ENCODE measurements at places on chromosomes 6 and 20. TPM values are rescaled to one million over a fixed set of nuclear protein-coding genes. Genes with fewer than 3 reads are reported as not detected.

FAM209B gene
- total RNA-seq, result not detected

MCHR2 gene
- total RNA-seq, result not detected

DZANK1 gene
- total RNA-seq, result 4.4 TPM

LAMP5 gene
- total RNA-seq, result not detected

NOTCH4 gene
- total RNA-seq, result 1.5 TPM

CYB5R4 gene
- 22.7 TPM for total RNA-seq

GRCh38 chr20:33450867-33451266 lies 7.3 kb upstream of the SNTA1 start:
- peak; percentile 81 for DNase-seq

DNA sequence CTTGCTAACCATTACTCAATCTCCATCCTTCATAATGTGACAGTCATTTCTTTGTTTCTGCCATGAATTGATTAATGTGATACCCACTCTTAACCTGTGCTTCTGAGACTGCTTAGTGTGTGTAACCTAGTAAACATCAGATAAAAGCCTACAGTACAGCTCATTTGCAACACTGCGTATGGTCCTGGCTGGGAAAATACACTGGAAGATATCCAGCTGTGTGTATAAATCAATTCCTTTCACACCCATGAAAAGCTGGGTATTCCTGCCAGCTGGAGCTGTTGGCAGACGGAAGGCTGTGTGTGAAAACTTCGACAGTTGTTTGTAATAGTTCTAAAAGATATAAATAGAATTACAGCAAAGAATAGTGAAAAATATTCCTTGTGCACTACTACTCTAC lies 509.2 kb downstream of the FRK start:
- DNase-seq, result no peak

DNA sequence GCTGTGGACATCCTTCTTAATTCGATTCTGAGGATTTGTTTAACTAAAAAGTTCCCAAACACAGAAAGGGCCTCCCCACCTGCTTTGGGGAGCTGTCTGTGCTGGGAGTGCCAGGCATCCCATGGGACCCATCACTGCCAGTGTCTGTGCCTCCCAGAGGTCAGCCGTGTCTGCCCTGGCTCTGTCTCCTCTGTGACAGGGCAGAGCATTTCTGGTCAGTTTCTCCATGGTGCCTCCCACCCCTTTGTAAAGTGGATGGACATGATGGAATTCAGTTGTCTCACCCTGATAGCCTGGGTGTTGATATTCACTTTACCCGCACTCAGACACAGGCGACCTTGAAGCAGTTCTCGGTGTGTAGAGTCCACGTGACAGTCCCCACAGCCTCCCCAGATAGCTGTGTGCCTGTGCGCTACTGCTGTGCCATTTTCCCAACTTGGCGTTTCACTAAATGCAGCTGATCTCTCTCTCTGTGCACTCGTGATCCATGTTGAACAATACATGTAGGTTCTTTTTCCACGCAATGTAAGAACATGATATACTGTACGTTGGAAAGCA lies 70.5 kb downstream of the CDS2 start:
- DNase-seq, result no peak

- DNase-seq, result peak; percentile 64
Measured at GRCh38 chr6:36266913-36267644, 2.8 kb upstream of the PNPLA1 start.

GRCh38 chr6:2866171-2866846 lies 24.6 kb upstream of the SERPINB1 start:
- DNase-seq, result no peak

- no peak for DNase-seq
Measured at GRCh38 chr6:16816891-16817290, 55.6 kb upstream of the ATXN1 start.

- DNase-seq, result peak; percentile 22
Measured at GRCh38 chr6:108260126-108260808, 573 bp downstream of the SNX3 start.

DNA sequence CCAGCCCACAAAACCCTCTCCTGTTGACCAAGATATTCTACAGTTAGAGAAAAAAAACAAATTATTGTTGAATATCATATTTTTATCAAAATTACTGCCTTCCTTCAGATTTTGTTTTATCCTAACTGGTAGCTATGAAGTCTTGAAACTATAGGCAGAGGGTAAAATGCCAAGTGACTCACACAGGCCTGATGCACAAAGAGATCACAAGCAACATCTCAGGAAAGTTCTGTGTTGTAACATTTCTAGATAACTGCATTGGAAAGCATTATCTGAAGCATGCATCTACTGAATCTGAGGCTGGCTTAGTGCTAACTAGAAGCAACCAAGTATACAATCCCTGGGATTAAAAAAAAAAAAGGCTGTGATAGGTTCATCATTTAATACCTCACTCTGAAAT lies 134.2 kb downstream of the PKHD1 start:
- no peak for DNase-seq
